ENCODE measurements at places on chromosomes 4 and X. TPM values are rescaled to one million over a fixed set of nuclear protein-coding genes. Genes with fewer than 3 reads are reported as not detected.

- no peak for DNase-seq
- no peak overlapping the region for H3K4me3 ChIP-seq
- H3K4me1 ChIP-seq, result no peaks in the 10 kb centered on the region
These were observed 18.6 kb downstream of the BLTP1 start for GRCh38 chr4:122170775-122171174.

DNA sequence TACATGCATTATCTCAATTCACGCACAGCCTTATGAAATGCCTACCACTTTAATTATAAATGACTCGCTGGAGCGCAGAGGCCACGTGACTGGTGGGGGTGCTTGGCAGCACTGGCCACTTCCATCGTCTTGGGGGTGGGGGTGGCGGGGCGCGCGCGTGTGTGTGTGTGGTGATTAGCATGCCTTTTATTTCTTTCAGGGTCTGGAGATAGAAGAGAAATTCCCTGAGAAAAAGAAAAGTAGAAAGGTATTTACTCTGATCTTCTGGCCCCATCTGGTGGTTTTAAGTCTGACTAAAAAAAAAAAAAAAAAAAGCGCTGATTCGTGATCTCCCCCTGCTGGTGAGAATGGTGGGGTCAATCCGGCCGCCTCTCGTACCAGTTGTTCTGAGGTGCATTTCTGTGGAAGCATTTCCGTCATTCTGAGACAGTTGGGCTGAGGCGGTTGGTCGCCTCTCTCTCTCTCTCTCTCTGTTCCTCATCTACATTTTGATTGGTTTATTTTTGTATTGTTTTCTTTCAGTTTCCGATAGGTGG is at the start of gene CCNB3:
TSS of gene CCNB3 (plus strand) at position 402 of the 536 bp plus-strand sequence. CDS start 80,399 bp downstream, outside the sequence.
- H3K27me3 ChIP-seq, result no peaks in the 10 kb centered on the region
- H3K4me1 ChIP-seq, result peaks cover 16% of the 10 kb centered on the region
- H3K36me3 ChIP-seq, result no peaks in the 10 kb centered on the region
- H3K4me3 ChIP-seq, result no peak within 1 kb of the TSS
- DNase-seq, result peak; percentile 33

- H3K27me3 ChIP-seq, result no peaks in the 10 kb centered on the region
- H3K4me1 ChIP-seq, result peaks cover 43% of the 10 kb centered on the region
- H3K27ac ChIP-seq, result no peak overlapping the region
- no peaks in the 10 kb centered on the region for H3K36me3 ChIP-seq
- no peak overlapping the region for H3K4me3 ChIP-seq
- no peak for DNase-seq
These were observed 148.7 kb upstream of the RASGEF1B start for GRCh38 chr4:81620442-81620841.

DNA sequence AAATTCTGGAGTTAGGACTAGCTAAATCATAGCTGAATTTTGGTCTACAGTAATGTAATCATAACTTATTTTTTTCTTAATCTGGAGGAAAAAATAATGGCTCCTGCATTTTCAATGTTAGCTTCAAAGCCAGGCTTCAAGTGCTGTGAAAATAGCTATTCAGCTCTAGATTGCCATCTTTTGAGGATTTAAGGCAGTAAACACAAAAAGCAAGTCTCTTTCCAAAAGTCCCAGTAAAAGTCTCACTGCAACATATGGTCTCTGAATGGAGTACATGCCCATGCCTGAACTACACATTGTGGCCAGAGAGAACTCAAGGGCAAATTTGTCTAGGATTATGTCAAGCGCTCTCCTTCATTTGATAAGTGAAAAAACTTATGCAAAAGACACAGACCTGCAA is 720.9 kb downstream of the FSTL5 start:
- H3K4me1 ChIP-seq, result no peaks in the 10 kb centered on the region
- H3K4me3 ChIP-seq, result no peak overlapping the region
- no peak overlapping the region for H3K27ac ChIP-seq
- H3K27me3 ChIP-seq, result no peaks in the 10 kb centered on the region
- no peak for DNase-seq

HS3ST1 gene
- not detected for polyA plus RNA-seq

- no peaks in the 10 kb centered on the region for H3K27me3 ChIP-seq
- H3K4me1 ChIP-seq, result no peaks in the 10 kb centered on the region
- H3K36me3 ChIP-seq, result no peaks in the 10 kb centered on the region
- DNase-seq, result no peak
- H3K27ac ChIP-seq, result no peak overlapping the region
- H3K4me3 ChIP-seq, result no peak overlapping the region
These were observed 414.1 kb downstream of the ADGRL3 start for GRCh38 chr4:61614231-61614630.

- H3K36me3 ChIP-seq, result no peaks in the 10 kb centered on the region
- no peaks in the 10 kb centered on the region for H3K27me3 ChIP-seq
- no peak for DNase-seq
- no peak overlapping the region for H3K4me3 ChIP-seq
These were observed 368.0 kb downstream of the CCSER1 start for GRCh38 chr4:90495211-90495610.

GRCh38 chr4:28226962-28227361 is 1366.3 kb downstream of the STIM2 start:
- no peaks in the 10 kb centered on the region for H3K27me3 ChIP-seq
- DNase-seq, result no peak
- H3K4me1 ChIP-seq, result no peaks in the 10 kb centered on the region
- H3K4me3 ChIP-seq, result no peak overlapping the region

GRCh38 chr4:120877021-120877420 is 45.5 kb downstream of the PRDM5 start:
- H3K4me1 ChIP-seq, result no peaks in the 10 kb centered on the region
- H3K4me3 ChIP-seq, result no peak overlapping the region
- no peaks in the 10 kb centered on the region for H3K27me3 ChIP-seq
- no peak overlapping the region for H3K27ac ChIP-seq
- H3K36me3 ChIP-seq, result no peaks in the 10 kb centered on the region

DNA sequence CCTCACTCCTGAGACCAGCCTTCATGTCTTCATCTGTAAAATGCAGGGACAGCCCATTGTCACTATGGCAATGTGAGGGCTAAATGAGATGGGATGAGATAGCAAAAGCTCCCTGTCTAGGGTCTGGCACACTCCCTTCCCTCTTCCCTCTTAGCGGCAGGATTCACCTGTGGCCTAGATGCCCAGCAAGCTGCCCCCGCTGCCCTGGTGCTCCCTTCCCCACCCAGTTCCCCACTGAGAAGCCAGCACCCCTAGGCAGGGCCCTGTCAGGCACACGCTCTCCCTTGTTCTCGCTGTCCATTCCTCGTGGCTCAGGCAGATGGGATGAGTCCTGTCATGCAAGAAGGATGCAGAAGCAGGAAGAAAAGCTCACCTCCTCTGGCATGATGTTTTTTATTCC is 49.2 kb upstream of the PJA1 start:
- H3K27me3 ChIP-seq, result no peaks in the 10 kb centered on the region
- H3K4me1 ChIP-seq, result no peaks in the 10 kb centered on the region
- DNase-seq, result no peak
- no peaks in the 10 kb centered on the region for H3K36me3 ChIP-seq
- H3K27ac ChIP-seq, result no peak overlapping the region

GRCh38 chr4:6500481-6501140 is 28.2 kb upstream of the PPP2R2C start:
- no peaks in the 10 kb centered on the region for H3K36me3 ChIP-seq
- H3K4me3 ChIP-seq, result no peak overlapping the region
- no peak overlapping the region for H3K27ac ChIP-seq
- H3K4me1 ChIP-seq, result no peaks in the 10 kb centered on the region
- DNase-seq, result no peak
- peaks cover 25% of the 10 kb centered on the region for H3K27me3 ChIP-seq

GRCh38 chrX:30637874-30638815 is 15.1 kb upstream of the GK start:
- peaks cover 54% of the 10 kb centered on the region for H3K4me1 ChIP-seq
- no peak overlapping the region for H3K4me3 ChIP-seq
- DNase-seq, result no peak
- no peaks in the 10 kb centered on the region for H3K27me3 ChIP-seq
- H3K27ac ChIP-seq, result peak overlapping the region; percentile 38

TCEAL6 gene
- not detected for polyA plus RNA-seq

DNA sequence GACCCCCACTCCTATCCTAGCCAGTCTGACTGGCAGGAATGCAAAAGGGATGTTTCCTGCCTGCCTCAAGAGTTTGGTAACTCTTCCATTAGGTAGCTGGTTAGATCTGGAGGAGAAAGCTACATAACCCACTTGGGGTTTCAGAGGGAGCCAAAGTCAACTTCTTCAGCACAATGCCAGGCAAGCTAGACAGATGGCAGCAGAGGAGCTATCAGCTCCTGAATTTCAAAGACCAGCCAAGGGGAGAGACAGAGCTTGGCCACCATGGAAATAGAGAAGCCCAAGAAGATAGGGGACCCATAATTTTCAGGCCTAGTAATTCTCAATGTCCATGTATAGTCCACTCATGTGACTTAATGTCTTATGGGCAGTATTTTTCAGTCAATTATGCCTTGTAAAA is 56.4 kb downstream of the PGRMC1 start:
- no peak overlapping the region for H3K4me3 ChIP-seq
- no peaks in the 10 kb centered on the region for H3K4me1 ChIP-seq
- no peaks in the 10 kb centered on the region for H3K27me3 ChIP-seq
- DNase-seq, result no peak
- H3K27ac ChIP-seq, result no peak overlapping the region

DNA sequence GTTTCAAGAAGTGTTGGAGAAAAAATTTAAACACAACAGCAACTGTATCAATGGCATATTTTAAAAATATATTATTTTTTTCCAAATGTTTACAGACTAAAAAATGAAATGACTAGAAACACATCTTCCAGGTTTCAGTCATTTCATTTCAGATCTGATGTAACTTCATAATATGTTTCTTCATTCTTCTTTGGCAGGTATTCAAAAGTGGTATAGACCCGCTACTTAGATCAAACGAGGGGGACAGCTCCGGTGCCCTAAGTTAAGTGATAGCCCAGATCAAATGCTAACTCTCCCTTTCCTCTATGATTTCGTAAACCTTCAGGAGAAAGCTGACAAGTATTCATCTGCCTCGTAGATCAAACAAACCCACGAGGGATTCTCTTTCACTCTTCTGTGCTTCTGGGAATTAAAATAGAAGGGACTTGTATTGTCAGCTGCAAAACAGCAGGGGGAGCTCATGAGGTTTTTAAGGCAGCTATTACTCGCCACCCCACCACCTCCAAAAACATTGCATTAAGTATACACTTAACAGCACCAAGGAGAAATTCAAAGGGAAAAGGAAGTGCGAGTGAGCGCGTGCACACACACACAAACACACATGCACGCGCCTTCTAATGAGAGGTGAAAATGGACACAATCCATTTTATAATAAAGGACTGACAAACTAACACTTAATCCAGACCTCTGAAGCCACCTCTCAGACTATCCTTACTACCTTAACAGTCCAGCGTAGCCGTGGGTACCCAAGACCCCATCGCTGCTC is 21.4 kb downstream of the HELT start:
- 0 out of 2 replicates have a peak, but pooled peaks cover 6% of the 10 kb centered on the region for H3K4me1 ChIP-seq
- peaks cover 15% of the 10 kb centered on the region for H3K27me3 ChIP-seq
- no peak overlapping the region for H3K27ac ChIP-seq

DNA sequence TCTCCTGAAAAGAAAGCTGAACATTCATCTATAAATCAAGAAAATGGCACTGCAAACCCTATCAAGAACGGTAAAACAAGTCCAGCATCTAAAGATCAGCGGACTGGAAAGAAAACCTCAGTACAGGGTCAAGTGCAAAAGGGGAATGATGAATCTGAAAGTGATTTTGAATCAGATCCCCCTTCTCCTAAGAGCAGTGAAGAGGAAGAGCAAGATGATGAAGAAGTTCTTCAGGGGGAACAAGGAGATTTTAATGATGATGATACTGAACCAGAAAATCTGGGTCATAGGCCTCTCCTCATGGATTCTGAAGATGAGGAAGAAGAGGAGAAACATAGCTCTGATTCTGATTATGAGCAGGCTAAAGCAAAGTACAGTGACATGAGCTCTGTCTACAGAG is 28.6 kb downstream of the PAQR3 start:
- no peak overlapping the region for H3K27ac ChIP-seq
- H3K27me3 ChIP-seq, result no peaks in the 10 kb centered on the region
- no peaks in the 10 kb centered on the region for H3K4me1 ChIP-seq
- H3K4me3 ChIP-seq, result no peak overlapping the region
- DNase-seq, result no peak

All from HepG2 (cell line).